Fibroblast of mammary gland (primary cell): ENCODE measurements at places on chromosomes 3 and 15.
A peak's percentile ranks its signal among the peaks of the same experiment; 100 is the strongest.

DNA sequence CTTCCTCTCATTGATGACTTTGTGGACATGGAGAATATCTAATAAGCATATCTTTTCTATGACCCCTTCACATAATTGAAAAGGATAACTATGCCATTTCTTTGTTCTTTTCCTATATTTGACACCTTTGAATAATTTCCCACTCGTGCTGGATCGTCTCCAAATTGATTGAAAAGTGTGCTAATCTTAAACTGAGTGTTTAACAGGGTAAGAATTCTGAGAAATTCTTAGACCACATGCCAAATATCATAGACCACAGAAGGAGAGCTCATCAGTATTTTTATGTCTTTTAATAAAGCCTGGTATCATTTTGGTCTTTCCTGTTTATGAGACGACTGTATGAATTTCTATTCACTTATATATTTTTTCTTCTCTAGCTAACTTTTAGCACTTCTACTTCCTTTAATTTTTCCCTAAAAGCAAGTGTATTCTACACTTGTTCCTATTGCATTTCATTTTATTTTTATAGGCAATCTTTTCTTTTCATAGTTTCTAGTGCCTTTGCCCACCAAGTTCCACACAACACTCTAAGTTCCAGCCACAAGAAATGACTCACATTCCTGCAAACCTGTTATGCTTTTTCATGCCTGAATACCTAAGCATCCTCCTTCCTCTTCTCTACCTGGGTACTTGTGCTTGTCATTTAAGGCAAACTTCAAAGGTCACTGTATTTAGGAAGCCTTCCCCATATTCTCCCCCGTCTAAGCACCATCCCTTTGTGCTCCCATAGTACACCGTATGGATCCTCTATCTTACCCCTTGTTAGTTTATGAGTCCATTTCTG is 30.1 kb downstream of the KBTBD8 start:
- DNase-seq, result no peak

DNA sequence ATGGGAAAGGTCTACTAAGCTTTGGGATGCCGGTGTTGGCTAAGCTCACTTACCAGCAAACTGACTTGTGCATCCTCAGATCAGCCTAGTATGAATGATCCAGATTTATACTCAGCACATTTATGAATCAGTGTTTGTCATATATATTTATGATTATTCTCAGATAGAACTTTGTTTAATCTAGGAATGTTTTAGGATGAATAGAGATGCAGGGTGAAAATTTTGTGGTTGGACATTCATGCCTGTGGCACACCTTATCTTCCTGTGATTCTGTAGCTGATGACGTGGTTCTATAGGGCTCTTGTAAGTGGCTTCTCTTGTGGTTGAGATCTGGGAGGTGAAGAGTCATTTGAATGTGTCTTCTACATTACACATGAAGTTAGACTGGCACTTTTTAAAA is 11.4 kb downstream of the CDIN1 start:
- DNase-seq, result peak; percentile 90

DNA sequence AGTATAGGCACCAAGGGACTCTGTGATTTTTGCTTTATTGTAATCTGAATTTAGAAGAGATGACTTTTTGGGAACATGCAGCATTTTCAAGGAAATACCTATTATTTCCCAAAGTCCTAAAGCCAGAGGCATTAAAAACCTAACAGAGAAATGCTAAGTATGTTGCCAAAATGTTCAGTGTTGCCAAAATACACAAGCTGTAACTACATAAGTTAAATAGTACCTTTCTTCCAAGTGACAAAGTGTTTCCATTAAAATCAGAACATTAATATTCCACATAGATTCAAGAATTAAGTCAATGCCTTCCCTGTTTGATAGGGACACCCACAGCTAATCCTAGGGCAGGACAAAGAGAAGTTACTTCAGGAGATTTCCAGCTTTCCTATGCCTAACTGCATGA is 42.0 kb downstream of the MKRN2 start:
- no peak for DNase-seq

DNA sequence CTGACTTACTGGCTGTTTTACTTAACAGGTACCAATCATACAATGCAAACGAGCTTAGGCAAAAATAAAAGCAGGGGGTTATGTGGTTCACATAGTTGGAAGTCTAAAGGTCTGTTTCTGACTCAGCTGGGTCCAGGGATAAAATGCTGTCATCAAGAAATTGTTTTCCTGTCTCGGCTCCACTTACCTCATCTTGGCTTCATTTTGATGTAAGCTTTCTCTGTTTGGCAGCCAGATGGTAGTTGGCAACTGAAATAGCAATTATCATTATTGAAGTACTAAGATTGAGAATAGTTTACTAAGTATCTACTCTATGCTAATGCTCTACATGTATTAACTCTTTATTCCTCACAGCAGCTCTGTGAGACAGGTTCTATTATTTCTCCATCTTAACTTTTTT is 36.8 kb upstream of the CNTN3 start:
- DNase-seq, result peak; percentile 75

DNA sequence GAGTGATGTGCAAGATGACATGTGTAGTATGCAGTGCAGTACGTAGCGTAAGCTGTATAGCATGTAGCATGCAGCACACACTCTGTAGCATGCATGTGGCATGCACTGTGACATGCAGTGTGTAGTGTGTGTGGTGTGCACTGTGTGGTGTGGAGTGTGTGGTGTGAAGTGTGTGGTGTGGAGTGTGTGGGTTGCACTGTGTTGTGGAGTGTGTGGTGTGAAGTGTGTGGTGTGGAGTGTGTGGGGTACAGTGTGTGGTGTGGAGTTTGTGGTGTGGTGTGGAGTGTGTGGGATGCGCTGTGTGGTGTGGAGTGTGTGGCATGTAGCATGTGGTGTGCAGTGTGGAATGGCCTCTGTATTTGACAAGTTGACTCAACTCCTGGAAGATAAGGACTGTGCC is 39.2 kb downstream of the ROPN1B start:
- no peak for DNase-seq

DNA sequence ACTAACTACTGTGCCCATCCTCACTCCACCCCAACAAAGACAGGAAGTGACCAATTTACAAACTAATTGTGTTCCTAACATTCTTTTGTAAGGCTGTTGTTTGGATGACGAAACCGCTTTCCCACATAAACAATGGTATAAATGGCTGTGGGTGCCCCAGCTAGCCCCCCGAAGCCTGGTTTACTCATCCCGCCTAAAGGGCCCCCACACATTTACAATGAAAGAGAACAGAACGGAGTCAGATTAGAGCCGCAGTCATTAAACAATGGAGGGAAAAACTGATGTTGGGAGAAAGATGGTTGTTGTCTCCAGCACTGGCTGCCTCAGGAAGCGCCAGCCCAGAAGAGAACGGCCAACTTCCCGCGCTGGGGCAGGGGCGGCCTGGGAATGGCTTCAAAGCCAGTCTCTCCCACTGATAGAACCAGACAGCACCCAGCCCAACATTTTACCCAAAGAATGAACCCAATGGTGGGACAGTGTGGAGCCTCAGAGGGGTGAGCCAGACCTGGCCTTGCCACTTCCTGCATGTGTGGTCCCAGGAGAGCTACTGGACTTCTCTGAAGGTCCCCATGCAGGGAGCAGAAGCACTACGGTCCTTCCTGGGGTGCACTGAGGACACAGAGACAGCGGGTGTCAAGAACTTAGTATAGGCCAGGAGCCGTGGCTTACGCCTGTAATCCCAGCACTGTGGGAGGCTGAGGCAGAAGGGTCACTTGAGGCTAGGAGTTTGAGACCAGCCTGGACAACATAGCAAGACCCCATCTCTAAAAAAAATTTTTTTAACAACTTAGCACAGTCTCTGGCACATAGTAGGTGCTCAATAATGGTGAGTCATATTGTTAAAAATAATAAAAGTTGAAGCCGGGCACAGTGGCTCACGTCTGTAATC is 75.8 kb upstream of the GATA2 start:
- DNase-seq, result no peak

GRCh38 chr15:69691307-69692015 is 238.8 kb downstream of the RPLP1 start:
- DNase-seq, result peak; percentile 4
